ENCODE measurements at places on chromosomes 5 and 9. TPM values are rescaled to one million over a fixed set of nuclear protein-coding genes. Genes with fewer than 3 reads are reported as not detected.
A peak's percentile ranks its signal among the peaks of the same experiment; 100 is the strongest.

DNA sequence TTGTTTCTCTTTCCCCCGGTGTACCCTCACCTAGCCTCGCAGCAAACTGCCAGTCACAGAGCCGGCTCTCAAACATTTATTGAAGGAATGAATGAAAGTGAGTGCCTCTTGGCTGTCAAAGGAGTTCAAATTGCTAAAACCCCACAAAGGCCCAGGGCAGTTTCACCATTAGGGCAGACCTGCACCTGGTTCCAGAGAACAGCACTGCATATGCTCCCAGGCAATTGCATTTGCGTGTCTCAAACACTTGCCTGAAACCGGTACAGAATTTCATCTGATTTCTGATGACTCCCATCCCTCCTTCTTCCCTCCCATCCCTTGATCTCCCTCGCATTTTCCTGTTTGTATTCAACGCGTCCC lies 165.6 kb upstream of the ZNF462 start:
- H3K4me1 ChIP-seq, result no peaks in the 10 kb centered on the region
- H3K36me3 ChIP-seq, result no peaks in the 10 kb centered on the region
- H3K27me3 ChIP-seq, result no peaks in the 10 kb centered on the region
- no peak overlapping the region for H3K4me3 ChIP-seq

DNA sequence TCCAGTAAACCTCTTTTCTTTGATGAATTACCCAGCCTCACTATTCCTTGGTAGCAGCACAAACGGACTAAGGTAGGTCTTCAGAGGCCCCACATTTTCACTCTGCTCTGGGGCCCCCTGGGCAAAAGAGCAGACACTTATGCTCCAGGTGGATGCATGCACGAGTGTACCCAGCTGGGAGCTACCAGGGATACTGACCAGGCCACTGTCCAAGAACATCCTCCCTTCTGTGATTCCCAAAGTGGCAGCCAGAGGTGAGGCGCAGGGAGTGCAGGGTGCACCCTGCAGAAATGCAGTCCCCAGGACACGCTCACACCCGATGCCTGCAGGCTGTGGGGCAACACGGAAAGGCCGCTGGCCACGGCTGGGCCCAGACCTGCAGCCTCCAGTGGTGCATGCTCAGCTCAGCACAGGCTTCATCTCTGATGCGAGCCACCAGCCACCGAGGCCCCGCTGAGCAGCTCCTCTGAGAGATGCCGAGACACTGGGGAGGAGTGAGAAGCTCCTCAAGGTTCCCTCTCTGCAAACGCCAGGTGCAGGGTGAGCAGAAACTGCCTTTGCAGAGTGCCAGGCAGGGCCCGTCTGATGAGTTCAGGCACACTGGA lies 48.1 kb upstream of the OLFM1 start:
- H3K36me3 ChIP-seq, result no peaks in the 10 kb centered on the region
- H3K27ac ChIP-seq, result no peak overlapping the region
- H3K4me1 ChIP-seq, result no peaks in the 10 kb centered on the region
- no peaks in the 10 kb centered on the region for H3K27me3 ChIP-seq
- DNase-seq, result peak; percentile 22

DNA sequence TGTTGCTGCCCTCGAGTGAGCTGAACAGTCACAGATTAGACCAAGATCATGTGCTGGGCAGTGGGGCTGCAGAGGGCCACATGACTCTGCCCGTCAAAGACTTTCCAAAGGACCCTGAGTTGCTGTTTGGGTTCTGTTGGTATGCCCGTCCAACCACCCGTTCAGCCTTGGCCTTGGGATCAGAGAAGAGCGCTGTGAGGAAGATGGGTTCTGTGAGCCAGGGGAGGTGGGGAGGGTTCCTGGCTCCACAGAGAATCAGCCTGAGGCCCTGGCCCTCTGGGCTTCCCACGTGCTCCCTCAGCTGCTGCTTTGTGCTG lies 72.6 kb downstream of the RGS3 start:
- H3K27me3 ChIP-seq, result no peaks in the 10 kb centered on the region
- no peaks in the 10 kb centered on the region for H3K4me1 ChIP-seq
- no peaks in the 10 kb centered on the region for H3K36me3 ChIP-seq
- H3K4me3 ChIP-seq, result no peak overlapping the region
- no peak overlapping the region for H3K27ac ChIP-seq

GRCh38 chr5:41858890-41859289 lies 11.3 kb downstream of the OXCT1 start:
- H3K4me3 ChIP-seq, result no peak overlapping the region
- H3K36me3 ChIP-seq, result peaks cover 5% of the 10 kb centered on the region
- no peaks in the 10 kb centered on the region for H3K4me1 ChIP-seq
- DNase-seq, result no peak
- H3K27me3 ChIP-seq, result no peaks in the 10 kb centered on the region

DNA sequence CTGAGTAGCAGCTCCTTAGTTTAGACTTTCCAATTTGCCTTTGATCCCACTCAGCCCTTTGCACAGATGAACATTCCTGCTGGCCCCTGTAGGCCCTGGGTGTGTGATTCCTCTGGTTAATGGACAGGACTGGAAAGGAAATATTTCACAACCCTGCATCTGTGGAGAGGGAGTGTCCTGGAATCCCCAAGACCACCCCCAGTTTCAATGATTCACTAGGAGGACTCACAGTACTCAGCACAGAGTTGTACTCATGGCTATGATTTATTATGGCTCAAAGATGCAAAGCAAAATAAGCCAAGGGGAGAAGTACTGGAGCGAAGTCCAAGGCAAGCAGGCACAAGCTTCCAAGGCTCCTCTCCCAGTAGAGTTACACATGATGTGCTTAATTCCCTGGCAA lies 42.4 kb upstream of the TJP2 start:
- peaks cover 2% of the 10 kb centered on the region for H3K4me1 ChIP-seq
- no peaks in the 10 kb centered on the region for H3K27me3 ChIP-seq
- no peak overlapping the region for H3K27ac ChIP-seq
- no peak overlapping the region for H3K4me3 ChIP-seq

Gene LTC4S
- 3.7 TPM for total RNA-seq

All from H9 (cell line).